ENCODE measurements at places on chromosomes 2 and 18.
A peak's percentile ranks its signal among the peaks of the same experiment; 100 is the strongest.

GRCh38 chr2:54275541-54275940 lies 19.5 kb upstream of the TSPYL6 start:
- no peak for DNase-seq

- no peak for DNase-seq
These were observed 23.2 kb downstream of the MAP4K4 start for GRCh38 chr2:101720732-101721131.

DNA sequence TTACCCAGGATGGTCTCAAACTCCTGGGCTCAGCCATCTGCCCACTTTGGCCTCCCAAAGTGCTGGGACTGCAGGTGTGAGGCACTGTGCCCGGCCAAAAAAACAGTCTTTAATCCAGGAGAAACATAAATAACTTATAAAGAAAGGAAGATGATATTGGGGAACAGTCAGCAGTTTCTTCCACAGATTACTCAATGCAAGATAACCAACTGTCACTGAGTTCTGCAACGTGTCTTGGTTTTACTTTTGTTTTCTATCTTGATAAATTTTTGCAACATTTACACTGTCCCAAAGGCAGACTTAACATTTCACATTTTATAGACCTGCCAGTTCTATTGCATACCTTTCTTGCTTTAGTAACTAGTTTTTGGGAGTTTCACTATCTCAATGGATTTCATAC lies 71.1 kb downstream of the ANKRD44 start:
- no peak for DNase-seq

GRCh38 chr18:24814521-24814920 lies 354.1 kb downstream of the HRH4 start:
- peak; percentile 24 for DNase-seq

DNA sequence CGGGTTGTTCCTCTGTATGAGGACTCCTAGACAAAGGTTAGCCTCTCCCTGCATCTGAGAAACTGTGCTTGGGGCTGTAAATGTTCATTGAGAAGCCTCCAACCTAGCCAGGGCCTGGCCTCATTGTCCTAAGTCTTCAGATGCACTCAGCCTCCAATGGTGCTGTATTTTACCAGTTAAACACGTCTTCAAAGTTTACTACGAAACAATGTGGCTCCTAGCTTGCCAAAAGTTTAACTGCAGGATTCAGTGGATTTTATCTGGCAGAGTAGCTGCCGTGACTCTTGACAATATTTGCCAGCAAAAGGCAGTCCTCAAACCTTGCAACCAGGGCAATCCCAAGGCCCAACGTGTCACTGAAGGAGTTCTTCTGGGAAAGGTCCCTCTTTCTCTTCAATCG lies 1.1 kb downstream of the PID1 start:
- no peak for DNase-seq

DNA sequence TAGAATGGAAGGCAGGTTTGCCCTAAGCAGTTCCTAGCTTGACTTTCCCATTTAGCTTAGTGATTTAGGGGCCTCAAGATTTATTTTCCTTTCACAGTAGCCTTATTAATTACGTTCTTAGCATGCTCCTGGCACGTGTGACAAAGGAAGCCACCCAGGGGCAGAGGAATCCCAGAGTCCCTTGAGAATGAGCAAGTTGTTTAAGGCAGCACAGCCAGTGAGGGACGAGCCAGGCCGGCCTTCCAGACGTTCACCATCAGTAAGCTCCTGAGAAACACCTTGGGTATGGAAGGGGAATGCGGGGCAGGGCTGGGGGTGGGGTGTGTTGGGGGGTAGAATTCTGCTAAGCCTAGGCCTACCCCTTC lies 76.3 kb downstream of the SOWAHC start:
- no peak for DNase-seq

DNA sequence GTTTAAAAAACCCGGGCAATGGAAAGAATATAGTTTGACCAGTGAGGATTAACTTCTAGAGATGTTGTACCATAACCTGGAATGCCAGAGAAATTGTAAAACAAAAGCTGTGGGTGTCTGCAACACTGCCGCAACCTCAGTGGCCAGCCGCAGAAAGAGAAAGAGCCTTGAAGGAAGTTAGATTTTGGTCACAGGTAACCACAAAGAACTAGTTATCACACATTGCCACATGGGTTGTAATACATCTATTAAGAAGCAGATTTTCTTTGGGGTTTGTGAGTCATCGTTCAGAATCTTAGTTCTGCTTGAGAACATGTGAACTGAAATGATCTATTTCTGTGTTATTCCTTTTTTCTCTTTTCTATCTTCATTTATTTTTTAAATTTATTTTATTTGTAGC lies 222.9 kb upstream of the AGAP1 start:
- DNase-seq, result no peak

Measured in Ammon's horn (tissue), 1 donor.